ENCODE measurements at places on chromosomes 16 and 17. TPM values are rescaled to one million over a fixed set of nuclear protein-coding genes. Genes with fewer than 3 reads are reported as not detected.

DNA sequence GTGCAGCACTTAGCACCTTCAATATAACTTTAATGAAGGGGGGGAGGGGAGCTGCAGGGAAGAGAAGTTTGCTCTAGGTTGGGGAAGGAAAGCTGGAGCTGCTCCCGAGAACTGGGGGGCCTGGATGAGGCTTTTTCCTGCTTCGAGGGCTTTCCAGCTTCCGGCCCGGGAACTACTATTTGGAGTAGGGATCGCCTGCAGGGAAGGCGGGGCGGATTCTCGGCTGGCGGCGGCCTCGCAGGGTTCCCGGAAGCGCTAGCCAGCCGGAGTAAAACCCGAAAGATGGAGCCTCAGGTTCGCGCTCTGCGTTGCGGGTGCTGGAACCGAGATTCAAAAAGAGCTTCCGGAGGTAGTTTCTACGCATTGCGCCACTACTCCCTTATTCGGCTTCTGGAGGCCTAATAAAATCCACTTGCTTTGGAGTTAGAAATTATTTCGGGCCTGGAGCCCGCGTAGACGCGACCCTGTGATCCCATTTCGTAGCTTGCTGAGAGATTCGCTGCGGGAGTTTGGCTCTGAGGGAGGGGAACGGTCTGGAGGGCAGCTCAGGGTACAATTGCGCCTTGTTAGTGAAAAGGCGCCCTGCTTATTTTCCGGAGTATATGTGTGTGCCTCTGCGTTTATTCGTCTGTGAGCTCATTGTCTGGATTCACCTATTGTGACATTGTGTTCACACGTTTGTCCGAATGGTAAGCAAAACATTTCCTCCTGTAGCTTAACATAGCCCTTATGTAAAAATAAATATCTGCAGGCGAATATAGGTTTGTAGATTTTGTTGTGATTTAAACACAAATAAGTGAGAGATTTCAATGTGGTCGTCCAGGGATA is 652 bp downstream of the PRAC2 start:
- H3K27me3 ChIP-seq = peaks cover 95% of the 10 kb centered on the region
- no peak for DNase-seq
- no peak overlapping the region for H3K27ac ChIP-seq
- no peaks in the 10 kb centered on the region for H3K36me3 ChIP-seq
- H3K4me3 ChIP-seq = no peak overlapping the region

DNA sequence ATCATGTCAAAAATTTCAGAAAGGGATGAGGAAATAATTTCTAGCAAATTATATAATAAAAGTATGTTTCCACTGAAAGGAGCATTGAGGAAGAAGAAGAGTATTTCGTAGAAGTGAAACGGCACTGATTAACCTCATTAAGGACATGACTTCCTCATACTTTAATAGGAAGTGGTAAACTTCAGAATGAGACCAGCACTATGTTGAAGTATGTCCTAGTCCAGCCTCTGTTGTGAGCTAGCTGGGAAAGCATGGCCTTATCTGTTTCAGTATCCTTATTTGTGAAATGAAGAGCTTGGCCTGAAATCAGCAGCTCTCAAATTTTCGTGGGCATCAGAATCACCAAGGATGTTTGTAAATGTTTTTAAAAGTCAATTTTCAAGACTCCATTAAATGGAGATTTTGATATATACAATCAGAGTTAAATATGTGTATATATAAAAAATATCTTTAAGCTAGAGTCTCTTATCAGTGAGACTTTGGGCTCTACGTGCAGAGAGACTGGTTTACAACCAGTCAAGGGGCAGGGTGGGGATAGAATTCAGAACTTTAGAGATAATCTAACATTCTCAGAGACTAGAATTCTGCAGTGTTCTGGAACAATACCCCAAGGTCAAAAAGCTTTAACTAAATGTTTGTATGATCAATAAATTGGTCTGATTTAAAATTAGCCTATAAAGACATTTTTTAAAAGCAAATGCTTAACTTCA is 365.4 kb downstream of the CDH13 start:
- H3K27ac ChIP-seq = no peak overlapping the region
- H3K4me3 ChIP-seq = no peak overlapping the region
- peaks cover 4% of the 10 kb centered on the region for H3K4me1 ChIP-seq
- H3K27me3 ChIP-seq = no peaks in the 10 kb centered on the region

DNA sequence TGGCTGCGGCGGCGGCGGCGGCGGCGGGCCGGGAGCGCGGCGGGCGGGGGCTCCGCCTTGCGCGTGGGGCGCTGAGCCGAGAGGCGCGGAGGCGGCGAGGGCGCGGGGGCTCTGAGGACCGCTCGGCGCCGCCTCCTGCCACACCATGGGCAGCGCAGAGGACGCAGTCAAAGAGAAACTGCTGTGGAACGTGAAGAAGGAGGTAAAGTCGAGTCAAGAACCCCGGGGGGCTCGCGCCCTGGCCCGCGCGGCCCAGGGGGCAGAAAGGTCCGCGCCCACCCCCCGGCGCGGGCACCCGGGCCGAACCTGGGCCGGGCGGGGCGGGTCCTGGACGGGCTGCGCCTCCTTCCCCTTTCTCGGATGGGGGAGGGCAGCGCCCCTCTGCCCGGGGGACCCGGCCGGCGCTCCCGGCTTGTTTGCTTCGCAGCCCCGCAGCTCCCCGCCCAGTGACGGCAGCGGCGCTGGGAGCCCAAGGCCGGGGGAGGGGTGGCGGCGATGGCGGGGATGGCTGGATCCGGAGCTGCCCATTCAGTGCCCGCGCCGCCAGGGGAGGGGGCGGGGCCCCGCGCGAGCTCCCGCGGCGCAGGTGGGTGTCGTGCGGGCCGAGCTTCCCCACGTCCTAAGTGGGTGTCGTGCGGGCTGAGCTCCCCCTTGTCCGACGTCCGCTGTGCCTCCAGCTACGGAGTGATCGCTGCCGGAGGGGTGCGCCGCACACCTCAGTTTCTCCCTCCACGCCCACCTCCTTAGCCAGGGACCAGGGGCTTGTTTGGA is 428 bp downstream of the SGSM2 start:
- peak overlapping the region; percentile 62 for H3K27ac ChIP-seq
- DNase-seq = peak; percentile 44
- no peaks in the 10 kb centered on the region for H3K27me3 ChIP-seq
- peaks cover 11% of the 10 kb centered on the region for H3K4me1 ChIP-seq
- peak overlapping the region; percentile 65 for H3K4me3 ChIP-seq

GRCh38 chr16:87342978-87343752 is 26.0 kb upstream of the C16orf95 start:
- no peaks in the 10 kb centered on the region for H3K4me1 ChIP-seq
- H3K36me3 ChIP-seq = peaks cover 39% of the 10 kb centered on the region
- H3K27me3 ChIP-seq = no peaks in the 10 kb centered on the region
- no peak for DNase-seq
- H3K4me3 ChIP-seq = no peak overlapping the region

The DUS1L gene
- total RNA-seq = 29.0 TPM

The ZNF597 gene
- total RNA-seq = 3.1 TPM
